ENCODE measurements at places on chromosomes 5 and 9.

- no peak for DNase-seq
Measured at GRCh38 chr5:176737746-176738636, 72.4 kb upstream of the UNC5A start.

GRCh38 chr5:53418826-53419658 is 61.4 kb upstream of the FST start:
- peak; percentile 90 for DNase-seq

DNA sequence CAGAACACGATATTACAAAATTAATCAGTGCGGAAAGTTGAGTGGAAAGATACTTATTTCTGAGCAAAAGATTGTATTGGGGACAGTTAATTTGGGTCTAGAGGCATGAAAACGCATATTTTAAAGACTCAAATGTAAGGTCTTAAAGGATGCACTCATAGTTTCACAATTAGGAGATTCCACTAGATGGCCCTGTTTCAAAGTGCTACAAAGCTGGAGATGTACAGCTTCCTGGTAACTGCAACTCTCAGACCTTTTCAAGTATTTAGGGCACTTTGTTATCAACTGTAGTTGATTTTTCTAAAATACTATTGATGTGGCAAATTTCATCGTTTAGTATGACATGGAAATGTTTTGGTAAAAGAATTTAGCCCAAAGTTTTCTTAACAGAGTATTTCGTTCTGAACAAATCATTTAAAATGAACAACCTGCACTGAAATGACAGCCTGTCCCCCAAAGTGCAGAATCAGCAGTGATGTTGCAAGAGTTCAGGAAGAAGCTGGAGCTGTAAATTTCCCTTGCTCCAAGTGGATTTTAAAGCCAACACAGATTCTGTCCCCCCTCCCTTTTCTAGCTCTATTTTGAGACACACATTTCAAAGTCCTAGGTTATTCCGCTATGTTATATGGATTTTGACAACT is 16.2 kb upstream of the NDUFB6 start:
- peak; percentile 53 for DNase-seq

- no peak for DNase-seq
Measured at GRCh38 chr5:133193794-133194193, 142.0 kb downstream of the HSPA4 start.

DNA sequence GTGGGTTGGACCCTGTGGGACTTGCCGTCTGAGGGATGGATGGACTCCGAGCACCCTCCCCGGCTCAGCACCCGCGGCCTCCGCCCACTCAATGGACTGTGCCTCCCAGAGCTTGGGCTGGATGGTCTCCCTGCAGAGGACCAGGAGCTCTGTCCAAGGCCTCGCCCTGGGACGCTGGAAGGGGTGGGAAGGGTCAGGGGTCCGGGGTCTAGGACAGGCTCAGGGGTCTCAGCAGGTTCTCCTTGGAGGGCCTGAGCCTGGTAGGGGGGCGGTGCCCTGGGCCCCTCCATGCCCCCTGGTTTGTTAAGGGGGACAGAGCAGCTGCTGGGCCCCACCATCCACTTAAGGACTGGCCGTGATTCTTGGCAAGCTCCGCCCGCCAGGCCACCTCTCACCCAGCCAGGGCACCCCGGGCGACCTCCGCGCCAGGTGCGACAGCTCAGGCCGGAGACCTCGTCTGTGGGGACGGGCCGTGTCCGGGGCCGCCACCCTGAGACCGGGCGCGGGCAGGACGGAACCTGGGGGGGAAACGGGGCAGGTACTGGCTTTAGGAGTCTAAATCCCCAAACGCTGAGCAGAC is 29.2 kb downstream of the EXOC3 start:
- DNase-seq = no peak

- peak; percentile 27 for DNase-seq
Measured at GRCh38 chr5:43523662-43524072, 8.7 kb upstream of the C5orf34 start.

DNA sequence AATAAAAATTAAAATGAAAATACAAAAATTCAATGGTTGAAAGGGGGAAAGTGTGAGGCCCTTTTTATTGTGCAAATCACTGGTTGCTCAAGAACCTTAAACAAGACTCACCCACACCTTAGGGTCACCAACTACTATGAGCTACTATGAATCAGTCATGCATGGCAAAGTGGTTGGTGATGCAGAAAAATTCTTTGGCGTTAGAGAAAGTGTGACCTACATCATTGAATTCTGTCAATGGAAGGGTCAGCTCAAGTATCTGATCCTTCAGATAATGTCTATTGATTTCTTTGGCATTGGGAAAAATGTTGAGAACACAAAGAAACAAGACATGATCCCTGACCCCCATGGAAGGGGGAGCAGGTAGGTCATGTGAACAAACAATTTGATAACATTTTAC is 149.7 kb upstream of the ADCY2 start:
- DNase-seq = no peak

DNA sequence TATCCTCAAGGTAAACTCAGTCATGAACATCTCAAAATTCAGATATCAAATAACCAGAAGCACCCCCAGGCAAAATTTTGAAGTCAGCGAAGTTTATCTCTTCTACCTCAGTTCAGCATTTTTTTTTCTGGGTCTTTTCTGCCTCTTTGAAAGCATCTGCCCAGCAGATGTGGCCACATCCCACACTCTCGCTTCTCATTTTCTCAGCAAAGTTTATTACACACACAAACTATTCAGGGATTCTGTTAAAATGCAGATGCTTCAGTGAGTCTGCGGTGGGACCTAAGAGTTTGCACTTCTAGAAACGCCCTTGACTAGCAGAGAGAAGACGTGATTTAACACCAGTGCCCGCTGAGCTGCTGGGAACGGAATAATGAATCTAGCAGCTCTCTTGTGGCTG is 19.3 kb downstream of the RASEF start:
- DNase-seq = peak; percentile 75

DNA sequence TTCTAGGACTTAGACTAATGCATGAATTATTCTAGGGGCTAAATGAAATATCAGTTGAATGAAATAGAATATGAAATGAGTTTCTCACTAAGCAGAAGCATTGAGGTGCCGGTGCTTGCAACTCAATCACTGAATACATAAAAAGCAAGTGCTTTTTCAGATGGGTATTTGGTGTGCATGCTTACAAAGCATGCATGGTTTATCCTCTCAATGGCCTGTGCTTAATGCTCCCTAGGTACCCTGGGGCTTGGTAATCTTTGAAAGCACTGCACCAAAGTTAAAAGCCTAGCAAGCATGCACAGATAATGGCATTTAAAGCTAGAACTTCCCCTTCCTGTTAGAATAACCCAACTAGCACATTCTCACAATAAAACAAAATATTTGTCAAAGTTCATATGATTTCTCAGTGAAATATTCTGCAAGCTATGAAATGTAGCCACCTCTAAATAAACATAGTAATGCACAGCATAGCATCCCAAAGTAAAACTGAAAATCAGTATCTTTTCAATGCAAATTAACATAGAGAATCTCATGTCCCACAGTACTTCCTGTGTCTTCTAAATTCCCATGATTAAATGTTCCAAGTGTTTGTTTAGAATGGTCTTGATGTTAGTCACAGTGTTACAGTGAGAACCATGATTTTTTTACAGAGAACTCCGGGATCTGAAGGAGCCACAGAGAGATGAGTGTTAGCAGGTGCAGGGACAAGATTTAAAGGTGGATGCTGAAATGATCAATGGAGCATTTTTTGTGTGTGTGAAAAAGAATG is 143.4 kb upstream of the CDH6 start:
- DNase-seq = no peak

DNA sequence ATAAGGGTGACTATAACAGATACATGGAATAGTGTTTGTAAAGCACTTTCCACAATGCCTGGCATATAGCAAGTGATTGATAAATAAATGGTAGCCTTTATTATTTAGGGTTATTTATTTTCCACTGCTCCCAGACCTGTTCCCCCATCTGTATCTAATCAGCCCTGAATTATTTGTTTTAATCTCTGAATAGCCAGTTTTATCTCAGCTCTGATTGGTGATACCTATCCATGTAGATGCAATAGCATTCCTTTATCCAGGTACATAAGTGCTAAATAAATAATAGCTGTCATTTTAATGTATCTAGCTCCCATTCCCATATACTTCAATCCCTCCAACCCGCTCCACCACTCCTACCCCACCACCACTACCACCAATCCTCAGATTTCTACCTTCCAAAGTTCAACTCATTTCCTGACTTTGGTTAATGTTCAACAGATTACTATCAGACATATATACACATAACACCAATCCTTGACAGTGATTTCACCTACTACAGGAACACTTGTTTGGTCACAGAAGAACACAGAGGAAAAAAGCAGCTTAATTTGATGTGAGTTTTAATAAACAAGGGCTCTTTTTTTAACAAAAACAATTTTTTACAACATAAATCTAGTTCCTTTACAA is 14.0 kb downstream of the PRKAA1 start:
- DNase-seq = no peak

DNA sequence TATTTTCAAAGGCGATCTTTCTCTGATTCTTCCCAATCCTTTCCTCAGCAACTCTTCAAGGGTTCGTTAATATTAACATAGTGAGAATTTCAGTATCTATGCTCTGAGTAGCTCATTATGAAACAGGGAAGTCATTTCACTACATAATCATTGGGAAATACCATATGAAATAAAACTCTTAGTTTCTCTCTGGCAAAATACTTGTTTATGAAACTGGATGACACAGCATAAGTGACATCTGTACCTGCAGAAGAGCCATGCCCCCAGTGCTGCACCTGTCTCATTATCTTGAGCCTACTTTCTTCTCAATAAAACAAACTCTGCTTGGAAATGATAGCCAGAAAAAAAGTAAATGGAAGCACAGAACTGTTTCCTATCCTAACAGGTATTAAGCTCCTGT is 33.8 kb upstream of the OTULIN start:
- DNase-seq = no peak

- no peak for DNase-seq
Measured at GRCh38 chr9:23538461-23539003, 287.5 kb downstream of the ELAVL2 start.

- no peak for DNase-seq
Measured at GRCh38 chr5:138454121-138454520, 11.2 kb upstream of the EGR1 start.

DNA sequence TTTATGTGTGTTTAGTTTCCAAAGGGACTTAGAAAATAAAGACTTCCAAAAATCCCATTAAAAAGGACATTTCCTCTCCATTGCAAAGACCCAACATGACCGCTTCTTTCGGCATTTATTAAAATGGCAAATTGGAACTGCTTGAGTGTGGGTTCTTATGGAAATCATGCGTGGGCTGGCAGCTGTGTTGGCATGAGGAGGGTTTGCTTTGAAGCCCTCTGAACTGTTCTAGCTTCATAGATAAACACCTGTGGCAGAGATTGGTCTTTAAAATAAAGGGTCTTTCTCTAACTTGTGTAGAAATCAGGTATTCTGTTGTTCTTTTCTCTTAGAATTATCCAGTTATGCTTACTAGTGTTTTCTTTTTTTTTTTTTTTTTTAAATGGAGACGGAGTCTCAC is 55.9 kb upstream of the TEX48 start:
- DNase-seq = no peak

GRCh38 chr5:177444106-177445051 is 2.2 kb upstream of the PRR7 start:
- DNase-seq = no peak

DNA sequence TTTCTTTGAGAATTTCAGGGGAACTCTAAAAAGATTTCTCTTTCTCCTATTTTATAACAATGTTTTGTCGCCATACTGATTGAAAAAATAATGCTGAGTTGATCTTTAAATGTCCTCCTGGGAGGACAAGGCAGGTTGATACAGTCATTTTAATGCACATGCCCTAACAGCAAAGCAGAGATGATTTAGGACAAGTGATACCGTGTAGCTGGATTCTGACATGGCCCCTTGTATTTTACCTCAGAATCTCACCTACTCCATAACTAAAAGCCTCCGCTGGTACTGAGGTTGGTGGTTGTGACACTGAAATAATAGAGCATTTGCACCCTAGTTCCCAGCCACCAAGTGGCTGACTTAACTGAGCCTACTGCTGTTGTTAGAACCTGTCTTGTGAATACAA is 811 bp upstream of the LRRTM2 start:
- no peak for DNase-seq

DNA sequence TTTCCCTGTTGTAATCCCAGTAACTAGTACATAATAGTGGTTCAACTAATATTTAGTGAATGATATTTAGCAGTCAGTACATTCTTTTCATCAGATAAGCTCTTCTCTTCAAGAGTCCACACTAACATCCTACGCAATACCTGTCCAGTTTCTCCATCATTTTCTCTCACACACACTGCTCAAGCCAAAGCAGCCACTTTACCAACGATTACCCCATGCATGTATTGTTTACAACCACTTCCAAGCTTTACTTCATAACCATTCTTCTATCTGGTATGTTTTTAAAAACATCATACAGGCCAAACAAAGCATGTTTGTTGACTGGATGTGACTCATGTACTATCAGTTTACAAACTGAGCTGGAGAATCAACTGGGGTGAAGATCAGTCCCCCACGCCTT is 7.3 kb downstream of the UBTD2 start:
- DNase-seq = no peak
